NCI-H460 (cell line): ENCODE measurements at places on chromosomes 11 and 22.

- no peak for DNase-seq
Measured at GRCh38 chr22:31088233-31088986, 7.3 kb downstream of the SMTN start.

DNA sequence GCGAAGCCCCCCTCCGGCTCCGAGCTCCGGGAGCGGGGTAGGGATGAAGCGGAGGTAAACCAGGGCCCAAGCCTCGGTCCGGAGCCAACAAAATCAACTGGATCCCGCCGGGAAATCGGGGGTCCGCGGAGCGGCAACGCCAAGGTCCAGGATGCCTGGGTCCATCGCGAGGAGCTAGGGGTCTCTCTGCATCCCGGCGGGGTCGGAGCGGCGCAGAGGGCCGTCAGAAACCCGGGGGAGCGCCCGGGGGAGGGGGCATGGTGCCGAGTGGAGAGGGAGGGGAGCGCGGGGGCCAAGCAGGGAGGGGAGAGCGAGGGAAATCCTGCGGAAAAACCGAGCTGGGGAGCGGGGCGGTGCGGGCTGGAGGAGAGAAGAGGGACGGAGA lies 51.8 kb downstream of the SLC22A12 start:
- no peak for DNase-seq

DNA sequence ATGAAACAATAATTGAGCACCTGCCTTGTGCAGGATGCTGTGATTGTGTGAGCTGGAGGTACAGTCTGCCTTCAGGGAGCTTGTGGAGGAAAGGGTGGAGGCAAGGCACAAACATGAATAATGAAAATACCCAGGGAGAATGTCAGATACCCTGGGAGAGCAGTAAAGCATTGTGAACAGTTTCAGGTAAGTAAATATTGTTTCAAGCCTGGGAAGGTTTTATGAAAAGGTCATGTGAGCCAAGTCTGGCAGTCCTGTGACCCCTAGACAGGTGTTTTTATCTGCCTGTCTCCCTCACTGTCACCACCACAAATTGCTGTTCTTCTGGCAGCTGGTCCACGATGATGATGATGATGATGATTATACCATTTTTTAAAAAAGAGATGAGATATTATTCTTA lies 32.0 kb downstream of the SPECC1L start:
- no peak for DNase-seq

GRCh38 chr11:47433157-47433556 lies 6.9 kb upstream of the PSMC3 start:
- no peak for DNase-seq

DNA sequence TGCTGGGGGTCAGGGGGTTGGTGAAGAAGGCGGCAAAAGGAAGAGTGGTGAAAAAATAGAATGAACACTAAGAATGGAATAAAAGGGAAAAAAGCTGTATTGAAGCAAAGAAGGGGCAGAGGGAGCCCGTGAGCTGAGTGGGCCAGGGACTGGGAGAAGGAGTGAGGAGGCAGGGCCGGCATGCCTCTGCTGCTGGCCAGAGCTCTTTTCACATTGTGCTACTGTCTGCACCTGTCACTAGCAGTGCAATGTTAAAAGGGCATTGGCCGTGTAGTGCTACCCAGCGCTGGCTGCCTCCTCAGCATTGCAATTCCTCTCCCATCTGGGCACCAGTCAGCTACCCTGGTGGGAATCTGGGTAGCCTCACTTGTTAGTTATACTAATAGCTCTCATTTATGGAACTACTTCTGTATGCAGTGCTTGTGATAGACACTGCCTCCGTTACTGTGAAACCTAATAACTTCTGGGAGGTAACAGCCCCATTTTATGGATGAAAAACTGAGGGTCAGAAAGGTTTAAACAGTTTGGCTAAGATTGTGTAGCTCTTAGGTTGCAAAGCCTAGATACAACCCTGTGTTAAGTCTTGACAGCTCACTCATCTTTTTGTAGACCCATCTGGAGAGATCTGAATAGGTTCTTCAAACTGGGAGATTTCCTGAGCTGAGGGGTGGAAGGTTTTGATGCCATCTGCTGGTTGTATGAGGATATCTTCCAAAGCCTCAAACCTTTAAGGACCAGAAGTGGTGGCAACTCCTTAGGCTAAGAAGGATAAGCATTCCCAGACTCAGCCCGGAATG lies 8.5 kb downstream of the YPEL4 start:
- peak; percentile 21 for DNase-seq

DNA sequence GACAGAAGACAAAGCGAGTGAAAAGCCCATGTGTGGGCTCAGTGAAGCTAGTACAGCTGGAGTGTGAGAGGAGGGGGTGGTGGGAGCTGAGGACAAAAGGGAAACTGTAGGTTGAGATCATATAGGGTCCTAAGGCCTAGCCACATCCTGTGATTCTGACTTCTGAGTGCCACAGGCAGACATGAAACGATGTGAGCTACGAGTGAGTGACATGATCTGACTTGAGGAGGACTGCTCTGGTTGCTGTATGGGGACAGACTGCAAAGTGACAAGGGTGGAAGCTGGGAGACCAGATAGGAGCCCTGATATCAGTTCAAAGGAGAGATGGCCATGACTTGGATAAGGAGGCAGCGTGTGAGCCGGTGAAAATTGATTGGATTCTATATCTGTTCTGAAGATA lies 85.4 kb downstream of the MICAL2 start:
- no peak for DNase-seq

- DNase-seq = no peak
Measured at GRCh38 chr11:74685338-74685737, 45.9 kb downstream of the CHRDL2 start.

- DNase-seq = no peak
Measured at GRCh38 chr11:121452609-121453150, at the start of gene SORL1-AS1. Gene SORL1-AS1, minus strand, starts transcription at chr11:121452967.

DNA sequence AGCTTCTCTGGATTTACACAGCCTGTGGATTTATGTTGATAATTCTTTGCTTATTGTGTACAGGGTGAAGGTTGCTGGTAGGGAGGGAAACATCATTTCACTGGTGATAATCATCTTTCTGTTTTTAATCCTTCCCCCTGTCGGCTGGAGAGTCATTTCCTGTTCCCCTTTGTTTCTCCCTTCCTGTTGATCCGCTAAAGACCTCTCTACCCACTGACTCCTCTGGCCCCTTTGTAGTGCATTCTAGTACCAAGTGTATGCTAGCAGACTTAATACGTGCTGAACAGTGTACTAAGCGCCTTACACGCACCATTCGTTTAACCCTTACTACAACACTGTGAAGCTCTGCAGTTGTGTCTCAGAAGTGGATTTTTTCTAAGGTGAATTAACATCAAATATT lies 19.0 kb upstream of the OR9Q1 start:
- DNase-seq = no peak

DNA sequence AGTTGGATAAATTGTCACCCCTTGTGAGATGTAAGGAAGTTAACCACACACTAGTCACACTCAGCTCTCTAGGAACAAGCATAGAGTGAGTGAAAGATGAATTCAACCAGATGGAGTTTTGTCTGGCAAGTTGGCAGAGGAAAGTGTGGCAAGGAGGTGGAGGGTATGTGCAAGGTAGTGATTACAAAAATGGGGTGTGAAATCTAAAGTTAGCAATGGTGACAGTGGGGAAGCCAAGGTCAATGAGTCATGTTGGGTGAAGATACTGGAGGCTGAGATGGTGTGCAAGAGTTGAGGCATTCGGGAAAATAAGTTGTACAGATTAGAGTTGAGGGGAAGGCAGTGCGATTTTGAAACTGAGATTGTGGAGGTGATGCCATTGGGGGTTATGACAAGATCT lies 33.7 kb downstream of the MRGPRX2 start:
- no peak for DNase-seq

- no peak for DNase-seq
Measured at GRCh38 chr22:32477596-32477995, 3.0 kb downstream of the FBXO7 start.

DNA sequence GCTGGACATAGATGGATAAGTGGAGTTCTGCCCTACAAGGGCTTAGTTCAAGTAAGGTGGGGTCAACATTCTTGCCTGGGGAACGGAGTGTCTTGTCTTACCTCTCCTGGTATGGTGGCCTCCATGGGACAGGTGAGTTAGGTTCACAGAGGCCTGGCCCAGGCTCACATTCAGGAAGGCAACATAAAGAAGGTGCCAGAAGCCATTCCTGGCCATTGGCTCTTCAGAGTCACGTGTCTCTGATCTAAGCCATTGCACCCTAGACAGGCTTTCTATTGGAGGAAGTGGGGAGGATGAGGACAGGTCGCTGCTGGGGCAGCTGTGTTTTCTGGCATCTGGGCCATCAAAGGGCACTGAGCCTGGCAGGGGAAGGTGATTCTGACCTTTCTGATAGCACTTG lies 14.8 kb downstream of the LMO2 start:
- DNase-seq = no peak

GRCh38 chr11:94002226-94002625 lies 18.9 kb upstream of the HEPHL1 start:
- DNase-seq = no peak

GRCh38 chr11:121688055-121688491 lies 235.3 kb upstream of the SORL1-AS1 start:
- DNase-seq = no peak

GRCh38 chr11:114132944-114133394 lies 73.5 kb downstream of the ZBTB16 start:
- DNase-seq = no peak

GRCh38 chr22:42905217-42905616 lies 48.1 kb upstream of the ARFGAP3 start:
- DNase-seq = no peak

DNA sequence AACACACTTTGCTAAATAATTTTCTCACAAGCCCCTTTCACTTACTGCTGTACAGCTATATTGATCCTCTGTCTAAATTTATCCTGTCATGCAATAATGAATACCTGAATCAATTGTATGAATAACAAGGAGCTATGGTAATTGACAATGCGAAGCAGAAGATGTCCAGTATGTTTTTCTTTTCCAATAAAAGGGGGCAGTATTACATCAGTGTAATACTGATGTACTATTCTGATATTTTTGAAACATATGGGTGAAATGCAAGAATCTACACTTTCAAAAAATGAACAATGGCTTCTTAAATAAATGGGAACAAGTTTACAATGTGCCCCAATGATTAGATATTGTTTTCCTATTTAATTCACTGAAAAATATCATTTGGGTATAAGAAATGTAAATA lies 315.1 kb downstream of the SOX6 start:
- no peak for DNase-seq

- no peak for DNase-seq
Measured at GRCh38 chr22:43411040-43411868, 560 bp upstream of the MPPED1 start.

GRCh38 chr11:13134066-13134465 lies 125.0 kb downstream of the RASSF10 start:
- DNase-seq = no peak

GRCh38 chr11:36126678-36127077 lies 162.5 kb downstream of the COMMD9 start:
- no peak for DNase-seq

- no peak for DNase-seq
Measured at GRCh38 chr11:134170919-134171281, 52.9 kb downstream of the NCAPD3 start.

- DNase-seq = no peak
Measured at GRCh38 chr22:25942856-25943411, 200.9 kb downstream of the MYO18B start.

- DNase-seq = no peak
Measured at GRCh38 chr11:134273317-134273712, 2.9 kb upstream of the GLB1L3 start.

GRCh38 chr11:12618743-12619540 lies 55.3 kb upstream of the TEAD1 start:
- no peak for DNase-seq

- DNase-seq = no peak
Measured at GRCh38 chr11:10302744-10303557, 1.9 kb upstream of the ADM start.

- DNase-seq = no peak
Measured at GRCh38 chr22:46147061-46147460, 3.3 kb upstream of the PPARA start.

GRCh38 chr11:17230867-17231851 lies 23.4 kb upstream of the PIK3C2A start:
- no peak for DNase-seq

DNA sequence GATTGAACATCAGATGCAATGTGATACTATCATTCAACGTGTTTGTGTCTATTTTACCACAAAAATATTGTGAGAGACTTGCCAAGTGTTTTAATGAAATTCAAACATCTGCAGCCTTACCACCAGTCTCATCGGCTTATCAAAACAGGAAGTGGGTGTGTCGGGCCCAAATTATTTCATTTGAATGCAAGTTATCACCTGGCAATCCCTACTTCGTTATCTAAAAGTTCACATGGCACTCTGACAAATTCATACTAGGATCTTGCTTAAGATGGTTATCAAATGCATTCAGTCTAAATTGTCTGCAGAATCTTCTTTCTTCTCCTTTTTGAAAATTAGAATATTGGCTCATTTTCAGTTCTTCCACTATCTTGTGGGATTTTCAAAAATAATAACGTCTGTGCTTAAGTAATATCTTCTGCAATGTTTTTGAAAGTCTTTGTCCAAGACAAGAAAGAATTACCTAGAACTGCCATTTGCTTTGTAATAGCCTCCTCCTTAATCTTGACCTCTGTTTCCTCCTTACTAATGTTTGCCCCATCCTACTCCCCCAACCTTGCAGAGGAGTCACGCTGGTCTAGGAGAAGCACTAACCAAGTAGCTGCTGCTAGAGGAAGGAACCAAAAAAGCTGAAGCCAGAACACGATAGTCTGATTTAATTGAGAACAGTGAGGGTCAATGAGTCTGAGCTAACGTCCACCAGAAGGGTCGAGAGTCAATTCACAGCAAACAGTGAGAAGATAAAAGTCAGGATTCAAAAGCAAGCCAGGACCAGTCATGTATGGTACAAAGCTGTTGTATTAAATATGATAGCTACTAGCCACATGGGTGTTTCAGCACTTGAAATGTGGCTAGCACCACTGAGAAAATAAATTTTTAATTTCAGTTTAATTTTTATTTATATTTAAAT lies 10.2 kb upstream of the BIRC3 start:
- DNase-seq = no peak

- no peak for DNase-seq
Measured at GRCh38 chr11:2128130-2128510, 11.1 kb downstream of the IGF2 start.

DNA sequence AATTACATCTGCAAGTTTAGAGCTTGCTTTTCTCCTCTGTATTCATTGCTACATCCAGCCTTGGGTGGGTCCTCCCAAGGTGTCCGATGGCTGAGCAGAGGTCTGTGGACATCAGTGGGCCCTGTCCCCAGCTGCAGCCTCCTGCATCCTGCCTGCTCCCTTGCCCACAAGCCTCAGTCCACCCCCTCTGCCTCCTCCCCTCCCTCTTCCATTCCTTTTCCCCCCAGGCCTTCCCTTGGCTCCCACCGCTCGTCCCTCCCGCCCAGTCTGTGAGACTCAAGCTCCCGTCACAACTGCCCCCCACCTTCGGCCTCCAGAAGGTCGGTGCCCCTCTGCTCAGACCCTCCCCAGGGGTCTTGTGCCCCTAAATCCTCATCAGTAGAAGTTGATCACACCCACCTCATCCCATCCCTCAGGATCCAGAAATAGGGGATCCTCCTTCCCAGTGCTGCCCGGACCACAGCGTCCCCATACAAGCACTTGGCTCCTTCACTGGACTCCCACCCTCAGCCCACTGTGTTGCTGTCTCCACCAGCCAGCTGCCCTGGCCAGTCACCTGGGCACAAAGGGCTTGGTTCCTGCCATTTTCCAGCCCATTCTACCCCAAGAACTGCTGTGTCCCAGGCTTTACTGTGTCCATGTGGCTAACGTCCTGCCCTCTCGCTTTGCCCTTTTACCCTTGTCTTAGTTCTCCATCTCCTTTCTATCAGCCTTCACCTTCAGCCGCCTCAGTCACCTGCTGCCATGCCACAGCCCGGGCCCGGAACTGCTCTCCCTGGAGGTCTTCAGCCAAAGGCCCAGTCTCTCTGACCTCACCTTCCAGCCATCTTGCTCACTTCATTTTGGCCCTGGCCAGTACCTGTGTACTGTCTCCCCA lies 2.2 kb upstream of the OMP start:
- no peak for DNase-seq
